ENCODE measurements at places on chromosomes 13 and 19.

GRCh38 chr19:55591555-55591954 lies 7.8 kb downstream of the FIZ1 start:
- peaks cover 6% of the 10 kb centered on the region for H3K4me1 ChIP-seq
- no peak for DNase-seq
- peaks cover 23% of the 10 kb centered on the region for H3K36me3 ChIP-seq
- H3K4me3 ChIP-seq, result no peak overlapping the region

DNA sequence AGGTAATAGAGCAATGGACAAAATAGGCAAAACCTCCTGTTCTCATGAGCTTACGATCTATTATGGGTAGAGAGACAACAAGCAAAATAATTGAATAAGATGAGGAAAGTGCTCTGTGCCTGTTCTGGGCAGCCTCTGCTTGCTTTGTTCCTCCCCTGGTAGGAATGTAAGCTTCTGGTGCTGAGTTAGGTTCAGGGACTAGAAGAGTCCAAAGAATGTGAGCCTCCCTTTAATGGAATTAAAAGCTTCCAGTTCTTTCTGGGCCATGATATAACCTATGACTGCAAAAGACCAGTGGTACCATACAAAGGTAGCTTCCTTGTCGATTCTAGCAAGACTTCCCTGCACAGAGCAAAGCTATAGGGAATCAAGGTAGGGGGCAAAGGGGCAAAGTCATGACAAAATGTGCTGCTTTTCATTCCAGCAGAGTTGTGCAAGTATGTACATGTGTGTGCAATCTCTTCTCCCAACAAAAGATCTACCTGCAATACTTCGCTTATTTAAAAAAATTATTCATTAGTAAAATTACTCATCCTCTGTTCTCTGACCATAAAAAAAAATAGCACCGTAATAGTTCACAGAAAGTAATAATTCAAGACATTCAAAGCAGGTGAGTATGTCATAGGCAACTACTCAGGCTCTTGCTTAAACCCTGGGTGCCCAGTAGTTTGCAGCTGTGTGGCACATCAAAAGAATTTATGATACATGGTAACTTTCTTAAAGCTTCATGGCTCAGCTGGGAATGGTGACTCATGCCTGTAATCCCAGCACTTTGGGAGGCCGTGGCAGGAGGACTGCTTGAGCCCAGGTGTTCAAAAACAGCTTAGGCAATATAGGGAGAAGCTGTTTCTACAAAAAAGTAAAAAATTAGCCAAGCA lies 21.4 kb downstream of the ACOD1 start:
- no peak for DNase-seq
- no peak overlapping the region for H3K27ac ChIP-seq
- H3K4me1 ChIP-seq, result no peaks in the 10 kb centered on the region

DNA sequence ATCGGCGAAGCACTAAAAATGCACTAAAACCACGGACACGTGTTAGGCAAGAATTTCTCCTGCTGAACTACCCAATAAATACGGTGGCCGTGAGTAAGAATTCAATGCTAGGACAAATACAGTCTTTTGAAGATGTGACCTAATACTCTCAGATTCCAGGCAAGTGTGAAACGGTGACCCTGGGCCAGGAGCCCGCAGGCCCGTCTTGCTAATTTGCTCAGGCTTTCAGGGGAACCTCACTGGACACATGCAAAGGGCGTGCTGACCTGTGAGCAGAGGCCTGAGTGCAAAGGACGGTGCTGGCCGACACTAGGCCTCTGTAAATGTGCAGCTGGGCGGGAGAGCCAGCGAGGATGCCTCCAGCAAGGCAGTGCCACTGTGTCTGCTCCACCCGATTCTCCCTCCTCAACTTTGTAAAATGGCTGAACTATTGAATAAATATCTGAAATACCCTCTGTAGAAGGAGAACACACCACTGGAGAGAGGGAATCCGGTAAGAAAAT lies 70.1 kb downstream of the STK24 start:
- no peak for DNase-seq
- H3K4me3 ChIP-seq, result no peak overlapping the region
- no peaks in the 10 kb centered on the region for H3K27me3 ChIP-seq
- H3K4me1 ChIP-seq, result peaks cover 48% of the 10 kb centered on the region
- H3K36me3 ChIP-seq, result no peaks in the 10 kb centered on the region

- no peaks in the 10 kb centered on the region for H3K4me1 ChIP-seq
- H3K36me3 ChIP-seq, result no peaks in the 10 kb centered on the region
- H3K27me3 ChIP-seq, result peaks cover 6% of the 10 kb centered on the region
Measured at GRCh38 chr13:25375727-25376358, 4.1 kb downstream of the ATP8A2 start.

GRCh38 chr13:93776936-93777335 lies 550.3 kb downstream of the GPC6 start:
- no peak for DNase-seq
- no peaks in the 10 kb centered on the region for H3K4me1 ChIP-seq
- H3K36me3 ChIP-seq, result no peaks in the 10 kb centered on the region
- H3K27me3 ChIP-seq, result no peaks in the 10 kb centered on the region
- no peak overlapping the region for H3K4me3 ChIP-seq

DNA sequence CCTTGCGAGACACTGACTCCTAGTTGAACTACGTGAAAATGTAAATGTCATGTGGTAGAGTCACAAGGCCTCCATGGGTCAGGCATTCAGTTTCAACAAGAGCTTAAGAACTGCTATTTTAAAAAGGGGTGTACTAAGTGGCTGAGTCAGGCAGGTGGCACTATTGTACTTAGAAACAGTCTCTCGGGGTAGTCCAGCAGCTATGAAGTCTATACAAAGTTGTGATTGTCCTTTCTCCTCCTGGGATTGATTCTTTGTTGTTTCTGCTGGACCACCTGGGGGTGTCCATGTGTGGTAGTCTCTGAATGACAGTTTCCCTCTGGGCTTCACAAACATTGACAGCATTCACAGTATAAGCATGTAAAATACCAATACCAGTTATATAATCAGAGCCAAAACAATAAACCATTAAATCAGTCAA lies 33.0 kb downstream of the UGGT2 start:
- no peak overlapping the region for H3K4me3 ChIP-seq
- peaks cover 5% of the 10 kb centered on the region for H3K36me3 ChIP-seq
- no peaks in the 10 kb centered on the region for H3K27me3 ChIP-seq
- no peak overlapping the region for H3K27ac ChIP-seq
- H3K4me1 ChIP-seq, result no peaks in the 10 kb centered on the region
- DNase-seq, result no peak
